ENCODE measurements at places on chromosomes 2 and 18.

DNA sequence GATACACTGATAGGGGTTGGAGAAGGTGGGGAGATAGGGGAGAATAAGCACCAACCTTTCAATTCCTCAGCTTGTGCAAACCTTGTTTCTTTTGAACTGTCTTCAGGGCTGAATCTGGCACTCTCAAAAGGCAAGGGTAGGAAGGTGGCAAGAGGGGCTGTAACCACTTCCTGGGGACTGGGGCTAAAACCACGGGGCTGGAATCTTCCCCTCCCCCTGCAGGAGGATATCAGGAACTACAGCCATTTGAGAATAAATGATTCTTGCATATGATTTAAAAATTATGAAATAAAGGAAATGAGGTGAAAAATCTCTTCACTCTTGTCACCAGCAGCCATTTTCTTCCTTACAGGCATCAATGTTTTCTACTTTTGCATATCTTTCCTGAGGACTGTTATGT lies 50.8 kb downstream of the ATOH8 start:
- DNase-seq, result peak; percentile 0

DNA sequence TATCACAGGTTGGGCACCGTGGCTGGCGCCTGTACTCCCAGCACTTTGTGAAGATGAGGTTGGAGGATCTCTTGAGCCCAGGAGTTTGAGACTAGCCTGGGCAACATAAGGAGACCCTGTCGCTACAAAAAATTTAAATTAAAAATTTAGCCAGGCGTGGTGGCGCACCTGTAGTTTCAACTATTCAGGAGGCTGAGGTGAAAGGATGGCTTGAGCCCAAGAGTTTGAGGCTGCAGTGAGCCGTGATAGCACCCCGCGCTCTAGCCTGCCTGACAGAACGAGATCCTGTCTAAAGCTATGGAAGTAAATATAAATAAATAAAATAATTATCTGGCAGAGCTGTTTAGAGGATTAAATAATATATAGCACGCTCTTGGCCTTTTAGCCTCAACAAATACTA lies 1.4 kb upstream of the SH3RF3 start:
- DNase-seq, result no peak

GRCh38 chr2:178320011-178320585 lies 125.8 kb downstream of the OSBPL6 start:
- DNase-seq, result peak; percentile 77

DNA sequence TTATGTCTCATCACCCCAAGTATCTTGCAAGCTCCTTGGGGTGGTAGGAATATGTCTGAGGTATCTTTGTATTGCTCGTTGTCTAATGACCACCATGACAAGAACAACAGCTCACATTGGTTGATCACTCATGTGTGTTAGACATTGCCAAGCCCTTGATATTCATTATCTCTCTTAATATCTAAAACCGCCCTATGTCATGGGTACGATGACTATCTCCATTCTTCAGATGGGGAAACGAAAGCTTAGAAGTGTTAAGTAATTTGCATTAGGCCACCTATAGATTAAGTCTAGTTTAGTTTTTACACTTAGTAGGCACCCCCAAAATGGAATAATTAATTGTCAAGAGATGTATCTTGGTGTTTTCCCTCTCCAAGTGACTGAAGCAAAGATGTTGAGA lies 57.0 kb downstream of the ICOS start:
- DNase-seq, result no peak

DNA sequence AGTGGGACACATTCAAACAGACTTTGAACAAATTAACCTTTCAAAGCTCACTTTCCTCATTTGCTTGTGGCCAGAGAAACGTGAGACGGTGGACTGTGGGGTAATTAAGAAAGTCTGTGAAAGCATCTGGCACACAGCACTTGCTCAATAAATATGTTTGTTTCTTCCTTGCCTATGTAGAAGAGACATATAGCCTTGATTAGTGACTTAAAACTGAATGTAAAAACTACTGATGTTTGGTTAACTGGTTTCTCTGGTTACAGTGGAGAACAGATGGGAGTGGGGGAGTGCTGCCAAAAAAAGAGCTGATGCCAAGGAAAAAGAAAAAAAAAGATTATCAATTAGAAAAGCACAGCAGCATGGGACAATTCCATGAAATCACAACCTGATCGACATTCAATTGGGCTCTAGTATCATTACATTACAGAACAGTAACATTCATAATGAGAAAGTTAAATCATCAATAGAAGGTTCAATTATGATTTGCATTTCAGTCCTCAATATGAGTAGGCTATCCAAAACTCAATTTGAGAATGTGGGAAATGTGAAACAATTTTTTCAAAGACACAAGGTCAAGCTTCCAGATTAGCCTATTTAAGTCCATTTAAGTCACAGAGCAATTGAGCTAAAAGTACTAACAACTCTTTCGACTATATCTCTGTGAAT lies 14.7 kb downstream of the CUL3 start:
- DNase-seq, result no peak

DNA sequence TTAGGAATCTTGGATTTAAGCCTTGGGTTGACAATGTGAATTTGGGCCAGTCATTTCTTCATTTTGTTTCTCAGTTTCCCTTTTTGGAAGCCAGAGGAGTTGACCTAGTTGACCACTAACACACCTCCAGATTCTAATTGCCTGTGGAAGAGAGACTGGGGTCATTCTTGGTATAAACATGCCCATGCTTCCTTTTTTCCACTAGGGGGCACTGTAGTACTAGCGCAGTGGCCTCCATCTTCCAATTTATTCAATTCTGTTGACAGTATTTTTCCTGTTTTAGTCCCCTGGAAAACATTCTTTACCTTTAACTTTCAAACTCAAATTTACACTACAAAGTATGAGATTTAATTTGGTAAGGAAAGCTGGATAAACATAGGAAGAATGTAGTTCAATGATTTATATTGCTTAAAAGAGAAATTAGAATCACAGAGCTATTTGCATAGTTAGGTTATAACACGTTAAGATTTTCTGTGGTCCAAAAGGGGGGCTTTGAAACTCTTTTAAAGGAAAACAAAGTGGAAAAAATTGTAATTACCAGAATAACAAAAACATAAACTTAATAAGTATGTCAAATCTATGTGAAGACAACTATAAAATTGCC lies 57.5 kb upstream of the AGPS start:
- DNase-seq, result peak; percentile 67

GRCh38 chr2:238726670-238727584 lies 121.0 kb upstream of the TWIST2 start:
- DNase-seq, result no peak

Measured in NCI-H748 treated with DMSO at 0.1 percent for 48 hours (cell line).